ENCODE measurements at places on chromosomes 7 and 10.

DNA sequence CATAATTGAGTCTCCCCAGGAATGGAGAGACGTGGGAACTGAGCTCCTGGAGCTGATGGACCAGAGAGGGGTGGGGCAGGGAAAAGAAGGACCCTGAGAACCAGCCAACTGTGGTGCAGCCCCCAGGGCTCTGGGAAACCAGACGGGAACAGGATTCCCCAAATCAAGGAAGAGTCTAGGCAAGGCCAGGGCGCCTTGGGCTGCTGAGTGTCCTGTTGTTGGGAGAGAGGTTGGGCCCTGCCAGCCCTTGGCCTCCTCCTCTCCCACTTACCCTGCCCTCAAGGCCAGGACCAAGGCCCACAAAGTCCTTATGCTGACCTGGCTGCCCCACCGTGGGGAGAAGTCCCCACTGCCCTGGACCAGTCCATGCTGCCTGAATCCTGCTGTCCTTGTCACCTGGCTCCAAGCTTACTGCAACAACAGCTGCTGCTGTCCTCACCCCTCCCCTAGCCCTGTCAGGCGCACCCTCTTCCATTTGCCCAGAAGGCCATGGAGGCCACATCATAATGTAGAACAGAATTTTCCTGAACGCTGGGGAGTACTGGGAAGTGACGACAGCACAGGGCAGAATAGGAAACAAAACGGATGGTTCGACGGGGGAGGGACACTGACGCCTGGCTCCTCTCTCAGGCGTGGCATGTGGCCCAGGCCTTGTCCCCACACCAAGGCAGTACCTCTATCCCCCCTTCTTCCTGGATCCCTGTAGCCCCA lies 132.9 kb upstream of the ZMIZ1 start:
- DNase-seq: no peak

- no peak for DNase-seq
Observed at GRCh38 chr7:112986256-112987031, 100.2 kb downstream of the GPR85 start.

- DNase-seq: no peak
Observed at GRCh38 chr10:100508691-100509150, 10.9 kb downstream of the SEC31B start.

- DNase-seq: no peak
Observed at GRCh38 chr7:44854644-44855364, 6.9 kb upstream of the H2AZ2 start.

GRCh38 chr7:32154797-32155196 lies 84.6 kb upstream of the PDE1C start:
- peak; percentile 74 for DNase-seq
